ENCODE measurements at places on chromosomes 2 and 18.

GRCh38 chr2:101006065-101006715 lies 4.1 kb downstream of the RPL31 start:
- no peak for DNase-seq

- DNase-seq = no peak
Measured at GRCh38 chr18:76788571-76789317, 33.6 kb upstream of the ZNF236 start.

DNA sequence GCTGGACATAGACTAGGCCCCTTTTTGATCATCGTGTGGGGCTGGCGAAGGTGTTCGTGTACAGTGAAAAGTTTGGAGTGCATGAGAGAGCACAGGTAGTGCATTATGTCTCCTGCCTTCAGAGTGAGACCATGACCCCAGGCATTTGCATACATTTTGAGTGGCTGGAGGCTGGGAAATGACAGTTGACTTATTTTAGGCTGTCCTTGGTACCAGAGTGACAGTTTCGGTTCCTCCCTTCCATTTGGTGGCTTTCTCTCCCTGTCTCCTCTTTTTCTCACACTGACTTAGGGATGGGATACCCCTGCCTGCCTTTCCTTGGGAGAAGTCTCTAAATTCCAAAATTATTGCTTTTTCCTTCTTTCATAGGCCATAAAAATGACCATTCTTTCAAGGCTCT lies 20.1 kb downstream of the SERPINB12 start:
- no peak for DNase-seq

DNA sequence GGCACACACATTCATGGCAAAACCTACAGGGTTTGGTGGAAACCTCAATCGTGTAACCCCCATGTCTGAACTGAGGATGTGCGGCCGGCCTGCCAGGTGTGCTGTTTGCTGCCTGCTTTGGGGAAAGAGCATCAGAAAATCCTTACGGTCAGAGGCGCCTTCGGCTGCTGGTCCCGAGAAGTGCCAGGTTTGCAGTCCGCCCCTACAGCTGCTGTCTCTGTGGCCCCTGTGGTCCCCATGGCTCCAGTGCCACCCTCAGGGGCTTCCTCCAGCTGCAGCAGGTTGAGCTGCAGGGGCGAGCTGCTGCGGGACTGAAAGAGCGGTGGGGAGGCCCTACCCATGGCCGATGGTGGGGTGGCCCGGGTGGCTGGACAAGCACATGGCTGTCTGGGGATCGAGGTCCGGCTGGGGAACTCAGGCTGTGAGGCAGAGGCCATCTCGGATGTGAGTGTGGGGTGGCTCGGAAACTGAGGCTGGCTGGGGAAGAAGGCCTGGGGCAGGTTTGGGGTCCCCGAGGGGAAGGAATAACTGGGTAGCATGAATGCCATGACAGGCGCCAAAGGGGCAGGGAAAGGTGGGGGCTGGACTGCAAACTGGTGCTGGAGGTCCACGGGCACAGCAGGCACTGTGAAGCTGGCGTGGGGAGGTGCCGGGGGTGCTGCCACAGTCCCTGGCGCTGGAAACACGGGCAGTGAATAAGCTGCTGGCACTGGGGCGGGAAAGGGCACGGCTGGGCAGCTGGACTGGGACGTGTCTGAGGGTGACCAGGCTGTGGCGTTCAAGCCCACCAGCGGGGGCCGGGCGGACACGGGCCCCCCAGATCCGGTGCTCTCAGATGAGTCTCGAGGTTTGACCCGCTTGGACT lies 13.2 kb upstream of the HES6 start:
- DNase-seq = no peak

GRCh38 chr18:54162431-54162830 lies 62.0 kb downstream of the MBD2 start:
- DNase-seq = no peak

DNA sequence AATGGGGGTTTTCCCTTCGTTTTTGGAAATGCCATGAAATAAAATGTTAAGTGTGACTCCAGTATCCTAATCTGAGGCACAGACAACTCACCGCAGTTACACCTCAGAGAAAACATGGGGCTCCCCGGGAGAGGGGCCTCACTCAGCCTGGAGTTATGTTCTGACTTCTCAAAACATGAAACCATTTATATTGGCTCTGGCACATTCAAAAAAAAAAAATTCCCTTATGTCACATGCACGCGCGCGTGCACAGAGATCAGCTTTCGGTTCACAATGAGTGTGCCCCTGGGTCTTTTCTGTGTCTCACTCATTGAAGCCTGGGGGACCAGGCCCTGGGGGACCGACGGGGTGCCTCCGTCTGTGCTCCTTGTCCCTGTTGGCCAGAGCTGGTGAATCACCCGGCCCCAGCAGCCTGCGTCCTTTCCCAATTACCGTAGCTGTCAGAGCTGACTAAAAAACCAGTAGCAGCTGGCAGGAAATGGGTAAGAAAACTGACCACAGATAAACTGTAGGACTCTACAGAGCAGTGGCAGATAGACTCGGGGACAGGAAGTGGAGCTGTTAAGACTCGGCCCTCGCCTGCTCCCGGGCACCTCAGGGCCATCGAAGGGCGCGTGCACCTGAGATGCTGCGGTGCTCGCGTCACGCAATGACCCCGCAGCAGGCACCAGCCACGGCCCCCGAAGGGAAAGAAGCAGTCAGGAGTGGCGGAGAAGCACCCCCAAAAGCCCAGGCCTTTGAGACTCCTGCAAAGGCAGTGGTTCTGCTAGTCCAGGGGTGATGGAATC lies 138.3 kb upstream of the ID2 start:
- DNase-seq = peak; percentile 78

DNA sequence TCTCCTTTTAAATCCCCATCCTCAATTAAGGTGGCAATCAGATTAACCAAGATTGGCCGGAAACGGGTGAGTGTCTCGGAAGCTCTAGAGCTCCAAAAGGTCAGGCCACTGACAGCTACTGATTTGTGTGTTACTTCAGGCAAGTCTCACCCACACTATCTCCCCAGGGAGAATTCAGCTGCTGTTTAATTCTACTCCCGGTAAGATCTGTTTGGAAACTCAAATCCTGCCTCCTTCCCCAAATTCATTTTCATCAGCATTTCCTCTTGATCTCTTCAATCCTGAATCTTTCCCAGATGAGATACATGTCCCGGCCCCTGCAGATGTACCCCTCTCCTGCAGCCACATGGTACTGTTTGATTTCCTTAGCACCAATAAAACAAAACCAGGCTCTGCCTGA lies 34.9 kb downstream of the EFR3B start:
- no peak for DNase-seq

All from activated CD4-positive, CD25-positive, alpha-beta regulatory T cell treated with anti-CD3 and anti-CD28 coated beads, Interleukin-2, amount 50 U/mL, for 72 hours (primary cell).